ENCODE measurements at places on chromosomes 12 and 14. TPM values are rescaled to one million over a fixed set of nuclear protein-coding genes. Genes with fewer than 3 reads are reported as not detected.

DNA sequence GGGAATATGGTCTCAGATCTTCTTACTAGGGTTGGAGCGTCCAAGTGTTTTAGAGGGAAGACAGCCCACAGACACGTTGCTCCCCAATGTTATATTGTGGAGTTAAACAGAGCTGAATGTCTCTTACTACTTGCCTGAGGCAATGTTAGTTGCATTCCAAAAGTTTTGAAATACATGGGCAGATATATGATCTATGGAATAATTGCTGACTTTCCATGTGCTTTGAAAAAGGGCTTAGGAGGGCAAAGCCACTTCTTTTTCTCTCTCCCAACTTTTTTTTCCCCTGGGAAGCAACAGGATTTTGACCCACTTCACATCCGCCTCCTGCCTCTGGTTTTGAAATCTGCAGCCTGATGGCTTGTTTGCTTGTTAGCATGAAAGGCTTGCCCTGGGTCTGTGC, 33.7 kb upstream of the PAX9 start:
- DNase-seq: no peak
- H3K27me3 ChIP-seq: no peaks in the 10 kb centered on the region
- H3K27ac ChIP-seq: no peak overlapping the region

Gene FAM181A
- not detected for total RNA-seq

Gene EXOC3L4
- 4.8 TPM for total RNA-seq

Gene LRRIQ1
- total RNA-seq: 0.19 TPM
